ENCODE measurements at places on chromosomes 6 and 20.

DNA sequence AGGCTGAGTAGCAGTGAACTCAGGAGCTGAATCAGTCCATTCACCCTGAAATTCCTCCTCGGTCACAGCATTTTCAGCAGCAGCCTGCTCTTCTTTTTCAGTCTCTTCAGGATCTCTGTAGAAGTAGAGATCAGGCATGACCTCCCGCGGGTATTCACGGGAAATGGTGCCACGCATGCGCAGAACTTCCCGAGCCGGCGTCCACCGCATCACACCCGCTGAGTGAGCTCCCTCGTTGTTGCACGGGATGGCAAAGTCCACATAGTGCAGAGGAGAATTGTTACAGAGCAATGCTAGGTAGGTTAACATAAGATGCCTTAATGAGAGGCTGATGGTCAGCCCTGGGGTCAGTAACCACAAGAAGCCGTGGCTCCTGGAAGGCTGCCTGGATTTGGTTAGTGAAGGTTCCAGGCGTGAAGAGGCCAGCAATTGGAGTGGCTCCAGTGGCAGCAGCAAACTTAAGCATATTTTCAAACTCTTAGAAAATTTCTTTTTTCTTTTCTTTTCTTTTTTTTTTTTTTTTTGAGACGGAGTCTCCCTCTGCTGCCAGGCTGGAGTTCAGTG, 113.5 kb upstream of the HDAC2 start:
- DNase-seq = no peak

DNA sequence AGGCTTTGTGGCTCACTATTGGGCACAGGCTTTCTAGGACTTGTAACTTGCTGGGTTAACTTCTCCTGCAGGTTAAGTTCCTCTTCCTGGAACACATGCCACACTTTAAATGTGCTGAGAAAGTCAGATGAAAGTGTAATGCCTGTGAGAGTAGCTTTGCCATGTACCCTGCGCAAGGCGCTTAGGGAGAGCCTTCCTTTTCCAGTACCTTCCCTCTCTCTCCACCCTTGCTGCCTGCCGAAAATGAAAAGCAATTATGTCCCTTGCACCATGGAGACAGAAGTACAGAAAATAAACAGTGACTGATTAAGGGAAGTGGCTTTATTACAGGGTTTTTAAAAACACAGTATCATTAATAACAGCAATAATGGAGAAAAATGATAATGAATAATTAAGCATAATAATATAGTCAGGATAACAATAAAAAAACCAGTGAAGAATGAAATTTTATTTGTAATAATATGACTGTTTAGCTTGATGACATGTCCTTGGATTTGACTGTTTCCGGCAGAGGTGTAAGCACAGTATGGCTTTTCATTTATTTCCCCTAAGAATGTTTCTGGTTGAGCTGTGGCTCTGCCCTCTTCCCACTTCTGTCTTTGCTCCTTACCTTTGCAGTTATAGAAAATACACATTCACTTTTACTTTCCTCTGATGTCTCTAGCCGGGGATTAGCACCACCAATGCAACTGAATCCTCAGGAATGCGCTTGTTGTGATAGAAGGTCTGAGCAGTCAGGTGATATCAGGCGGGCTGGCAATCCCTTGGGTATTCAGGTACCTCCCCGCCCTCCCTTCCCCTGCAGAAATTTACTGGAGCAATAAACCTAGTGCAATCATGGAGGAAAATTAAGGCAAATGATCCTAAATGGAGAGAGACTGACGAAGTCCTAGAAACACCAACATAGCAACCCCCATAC, 472.3 kb upstream of the CITED2 start:
- DNase-seq = no peak

GRCh38 chr20:1313236-1313964, 15.5 kb downstream of the SDCBP2 start:
- DNase-seq = peak; percentile 50

DNA sequence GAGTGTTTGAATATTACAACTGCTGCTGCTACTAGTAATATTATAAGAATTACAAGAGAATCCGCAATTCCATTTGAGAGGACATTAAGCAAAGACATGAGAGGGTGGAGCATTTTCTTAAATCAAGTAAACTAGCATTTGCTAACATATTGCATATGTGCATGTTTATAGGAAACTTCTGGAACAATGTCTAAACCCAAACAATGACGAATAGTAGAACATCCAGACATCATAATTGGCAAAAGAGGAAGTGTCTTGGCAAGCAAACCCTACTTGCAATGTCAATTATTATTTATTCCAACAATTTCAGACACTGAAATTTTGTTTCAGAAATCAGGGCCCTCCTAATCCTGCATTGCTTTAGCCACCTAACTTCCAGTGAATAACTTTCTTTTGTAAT, 1155.3 kb upstream of the GJE1 start:
- DNase-seq = no peak

DNA sequence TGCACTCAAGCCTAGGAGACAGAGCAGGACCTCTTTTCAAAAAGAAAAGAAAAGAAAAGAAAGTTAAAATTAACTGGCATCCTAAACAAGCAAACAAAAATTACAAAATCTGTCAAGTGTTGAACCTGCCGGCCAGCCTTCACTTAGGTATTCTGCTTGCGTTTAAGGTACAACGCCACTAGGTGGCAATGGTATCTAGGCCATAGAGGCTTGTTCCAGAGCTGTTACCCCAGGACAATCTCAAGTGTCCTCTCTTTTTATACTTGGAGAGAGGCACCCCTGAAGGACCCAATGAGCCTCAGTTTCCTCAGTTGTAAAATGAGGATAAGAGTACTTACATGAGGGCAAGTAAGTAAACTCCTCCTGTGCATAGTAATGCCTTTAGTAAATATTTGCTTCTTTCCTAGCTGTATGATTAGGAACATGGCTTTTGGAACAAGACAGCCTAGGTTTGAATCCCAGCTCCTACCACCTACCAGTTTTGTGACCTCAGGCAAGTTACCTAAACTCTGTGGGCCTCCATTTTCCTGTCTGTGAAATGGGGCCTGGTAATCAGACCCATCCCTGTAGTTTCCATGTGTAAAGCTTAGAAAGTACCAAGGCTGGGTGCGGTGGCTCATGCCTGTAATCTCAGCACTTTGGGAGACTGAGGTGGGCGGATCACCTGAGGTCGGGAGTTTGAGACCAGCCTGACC, 5.8 kb upstream of the PACSIN1 start:
- DNase-seq = no peak

DNA sequence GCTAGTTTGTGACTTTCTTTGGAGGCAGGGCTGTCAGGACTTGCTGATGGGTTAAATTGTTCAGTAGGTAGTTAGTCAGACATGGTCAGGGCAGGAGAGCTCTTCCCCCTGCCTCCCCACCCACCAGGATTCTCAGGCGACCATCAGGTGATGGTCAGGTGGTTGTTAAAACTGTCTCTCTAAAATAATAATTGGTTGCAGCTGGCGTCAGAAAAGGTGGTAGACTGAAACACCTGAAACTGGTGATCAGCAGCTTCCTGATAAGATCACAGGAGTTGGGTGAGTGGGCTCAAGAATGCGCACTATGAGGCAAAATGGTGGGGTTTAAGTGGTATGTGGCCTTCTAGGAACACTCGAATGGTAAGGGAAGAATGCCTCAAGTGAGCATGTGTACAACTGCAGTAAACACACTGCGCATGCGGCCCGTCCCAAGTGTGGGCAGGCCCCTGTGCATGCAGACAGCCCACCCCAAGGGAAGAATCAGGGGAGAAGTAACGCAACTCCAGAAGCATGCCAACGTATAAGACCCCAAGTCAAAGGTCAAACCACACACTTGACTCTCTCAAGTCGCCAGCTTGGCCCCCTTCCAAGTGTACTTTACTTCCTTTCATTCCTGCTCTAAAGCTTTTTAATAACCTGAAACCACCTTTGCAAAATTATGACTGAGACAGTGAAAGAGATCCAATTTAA, 7.9 kb upstream of the BLCAP start:
- DNase-seq = no peak

DNA sequence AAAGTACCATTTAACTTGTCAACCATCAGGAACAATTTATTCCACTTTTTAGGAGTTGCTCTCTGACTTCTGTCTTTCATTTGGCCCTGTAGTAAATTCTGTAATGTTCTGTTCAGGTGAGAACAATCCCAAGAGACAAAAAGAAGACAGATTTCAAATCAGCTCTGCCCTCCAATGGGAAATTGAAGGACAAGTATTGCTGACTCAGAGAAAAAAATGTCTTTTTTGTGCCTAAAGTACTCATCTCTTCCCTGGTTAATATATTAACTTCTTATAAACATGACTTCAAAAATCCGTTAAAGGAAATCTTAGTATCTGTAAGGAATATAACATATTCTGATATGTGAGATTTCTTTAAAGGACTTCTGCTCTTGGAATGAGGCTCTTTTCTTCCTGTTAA, 38.6 kb upstream of the SCGN start:
- DNase-seq = no peak

- DNase-seq = no peak
Measured at GRCh38 chr20:61829526-61829925, 236.2 kb downstream of the TAF4 start.

DNA sequence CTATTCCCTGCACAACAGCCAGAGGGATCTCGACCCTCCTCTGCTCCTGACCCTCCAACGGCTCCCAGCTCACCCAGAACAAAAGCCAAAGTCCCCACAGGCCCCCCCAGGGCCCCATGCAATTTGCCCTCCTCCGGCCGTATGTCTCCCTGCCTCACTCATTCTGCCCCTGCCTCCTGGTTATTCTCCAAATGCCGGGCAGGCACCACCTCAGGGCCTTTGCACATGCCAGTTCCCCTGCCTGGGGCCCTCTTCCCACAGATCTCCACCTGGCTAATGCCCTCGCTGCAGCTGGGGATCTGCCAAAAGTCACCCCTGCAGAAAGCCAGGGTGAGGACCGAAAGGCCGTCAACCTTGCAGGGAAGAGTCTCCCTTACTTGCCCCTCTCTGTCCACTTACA, 66.0 kb downstream of the GRM4 start:
- no peak for DNase-seq

GRCh38 chr6:10633216-10633615, 61.2 kb downstream of the C6orf52 start:
- DNase-seq = no peak

DNA sequence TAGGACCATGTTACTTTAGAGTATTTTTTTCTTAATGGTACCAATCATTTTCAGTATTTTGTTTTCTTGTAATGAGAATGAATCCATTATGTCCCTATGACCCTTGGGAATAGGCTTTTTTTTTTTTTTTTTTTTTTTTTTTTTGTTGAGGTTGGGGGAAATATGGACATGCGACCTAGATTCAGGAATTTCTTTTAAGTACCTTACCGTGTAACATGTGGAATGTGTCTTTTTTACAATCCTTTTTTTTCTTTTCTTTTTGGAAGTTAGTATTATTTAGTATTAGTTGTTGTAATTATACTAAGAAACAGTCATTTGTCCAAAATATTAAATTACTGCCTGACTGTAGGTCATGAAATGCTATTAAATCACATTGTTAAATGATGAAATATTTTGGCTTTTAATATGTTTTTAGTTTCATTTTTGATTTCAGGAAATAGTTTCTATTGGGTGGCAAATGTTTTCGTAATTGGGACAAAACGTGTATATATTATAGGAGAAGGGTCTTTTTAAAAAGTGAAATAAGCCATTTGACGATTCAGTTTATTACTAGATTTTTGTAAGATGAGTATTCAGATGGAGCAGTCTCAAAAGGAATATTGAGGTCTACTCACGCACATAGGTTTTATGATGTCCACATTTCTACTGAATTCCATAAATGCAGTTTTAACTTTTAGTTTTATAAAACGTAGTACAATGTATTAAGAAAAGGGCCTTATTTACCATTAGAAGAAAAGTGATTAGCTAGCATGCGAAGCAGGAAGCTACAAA, 4.9 kb downstream of the ARID1B start:
- no peak for DNase-seq

DNA sequence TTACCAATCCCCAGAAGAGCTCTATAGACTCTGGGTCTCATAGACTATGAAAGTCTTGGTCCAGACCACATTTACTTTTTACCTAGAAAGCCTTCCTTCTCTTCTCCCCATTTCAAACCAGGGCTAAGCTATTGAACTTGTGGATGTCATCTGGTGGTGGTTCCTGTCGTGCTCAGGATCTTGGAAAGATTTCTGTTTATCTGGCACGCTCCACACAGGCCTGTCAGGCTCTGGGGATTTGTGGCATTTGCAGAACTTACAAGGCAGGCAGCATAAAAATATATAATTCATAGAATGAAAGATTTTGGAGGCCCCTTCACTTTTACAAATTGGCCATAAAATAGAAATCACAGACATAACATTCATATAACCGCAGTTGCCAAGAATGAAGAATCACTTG, 188.1 kb downstream of the UST start:
- DNase-seq = no peak

DNA sequence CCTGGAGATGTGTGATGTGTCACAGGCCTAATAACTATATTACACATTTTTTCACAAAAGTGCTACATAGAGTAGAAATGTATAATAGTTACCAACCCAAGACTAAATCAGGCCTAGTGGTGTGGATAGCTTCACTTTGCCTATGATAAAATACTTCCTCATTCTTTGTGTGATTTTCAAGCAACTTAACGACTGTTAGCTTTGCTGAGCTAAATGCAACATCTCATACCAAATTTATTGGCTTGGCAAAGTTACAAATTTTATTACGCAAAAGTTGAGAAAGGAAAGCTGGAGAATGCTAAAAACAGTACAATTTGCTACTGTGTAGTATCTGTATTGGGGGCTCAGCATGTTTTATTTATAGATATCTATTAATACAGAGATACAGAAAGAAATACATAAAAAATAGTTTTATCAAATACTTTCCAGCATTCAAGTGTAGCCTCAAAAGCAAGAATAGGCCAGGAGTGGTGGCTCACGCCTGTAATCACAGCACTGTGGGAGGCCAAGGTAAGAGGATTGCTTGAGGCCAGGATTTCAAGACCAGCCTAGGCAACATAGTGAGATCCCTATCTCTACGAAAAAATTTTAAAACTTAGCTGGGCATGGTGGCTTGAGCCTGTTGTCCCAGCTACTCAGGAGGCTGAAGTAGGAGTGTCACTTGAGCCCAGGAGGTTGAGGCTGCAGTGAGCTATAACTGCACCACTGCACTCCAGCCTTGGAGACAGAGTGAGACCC, 3.6 kb upstream of the EDN1 start:
- no peak for DNase-seq

- no peak for DNase-seq
Measured at GRCh38 chr6:40933864-40934263, 105.2 kb downstream of the UNC5CL start.

DNA sequence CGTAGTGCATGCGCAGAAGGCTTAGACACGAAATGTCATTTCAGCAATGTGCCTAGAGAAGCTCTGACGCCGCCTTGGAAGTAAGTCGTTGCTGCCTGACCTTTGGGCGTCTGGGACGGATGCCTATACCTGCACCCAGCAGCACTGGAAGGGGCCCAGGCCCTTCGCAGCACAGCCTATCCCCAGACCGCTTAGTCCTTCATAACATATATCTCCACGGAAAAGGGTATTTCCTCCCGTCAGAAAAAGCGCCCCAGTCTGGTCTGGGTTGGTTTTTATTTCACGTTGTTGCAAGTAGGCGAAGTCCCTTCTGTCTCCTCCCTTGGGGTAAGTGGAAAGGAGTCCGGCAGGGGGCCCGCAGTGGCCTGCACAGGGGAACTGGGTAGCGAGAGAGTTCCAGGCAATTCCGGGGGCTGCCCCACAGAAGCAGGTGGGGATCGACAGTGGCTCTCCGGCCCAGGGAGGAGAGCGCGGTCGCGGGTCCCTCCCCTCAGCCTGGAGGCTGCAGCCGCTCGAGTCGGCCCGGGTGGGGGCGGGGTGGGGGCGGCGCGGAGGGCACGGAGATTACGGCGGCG, 559 bp upstream of the EYA4 start:
- no peak for DNase-seq

GRCh38 chr20:34874094-34874654, 1.5 kb upstream of the GGT7 start:
- peak; percentile 59 for DNase-seq

- no peak for DNase-seq
Measured at GRCh38 chr6:163533443-163533842, 118.9 kb downstream of the QKI start.

All from occipital lobe (tissue), 3 donors.